CD4-positive, alpha-beta T cell (primary cell): ENCODE measurements at places on chromosomes 6 and 20.

DNA sequence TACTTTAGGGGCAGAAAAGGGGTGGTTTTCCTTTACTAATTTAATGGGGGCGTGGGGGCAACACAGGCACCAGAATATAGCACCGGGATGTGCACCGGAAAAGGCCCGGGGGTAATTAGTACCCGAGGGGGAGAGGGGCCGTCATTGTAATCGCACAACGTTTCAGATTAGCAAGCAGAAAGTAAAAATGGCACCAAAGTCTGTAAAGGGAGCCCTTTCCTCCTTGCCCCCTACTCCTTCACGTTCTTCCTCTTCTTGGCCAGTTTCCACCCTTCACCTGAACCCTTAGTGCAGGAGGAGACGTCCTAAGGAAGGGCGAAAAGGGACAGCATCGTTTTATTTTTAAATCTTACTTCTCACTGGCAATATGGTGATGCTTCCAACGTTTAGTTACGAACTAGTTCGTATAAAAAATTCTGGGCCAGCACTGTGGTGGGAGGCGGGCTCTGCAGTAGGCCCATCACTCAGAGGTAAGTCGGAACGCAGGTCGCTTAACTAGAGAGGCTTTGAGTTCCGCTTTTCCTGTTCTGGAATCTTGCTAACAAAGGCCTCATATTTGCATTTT lies 742 bp upstream of the CEP85L start:
- no peak for DNase-seq

- no peak for DNase-seq
Measured at GRCh38 chr6:14834851-14835530, 410.9 kb upstream of the JARID2 start.

- no peak for DNase-seq
Measured at GRCh38 chr20:53769041-53769440, 175.4 kb upstream of the ZNF217 start.

DNA sequence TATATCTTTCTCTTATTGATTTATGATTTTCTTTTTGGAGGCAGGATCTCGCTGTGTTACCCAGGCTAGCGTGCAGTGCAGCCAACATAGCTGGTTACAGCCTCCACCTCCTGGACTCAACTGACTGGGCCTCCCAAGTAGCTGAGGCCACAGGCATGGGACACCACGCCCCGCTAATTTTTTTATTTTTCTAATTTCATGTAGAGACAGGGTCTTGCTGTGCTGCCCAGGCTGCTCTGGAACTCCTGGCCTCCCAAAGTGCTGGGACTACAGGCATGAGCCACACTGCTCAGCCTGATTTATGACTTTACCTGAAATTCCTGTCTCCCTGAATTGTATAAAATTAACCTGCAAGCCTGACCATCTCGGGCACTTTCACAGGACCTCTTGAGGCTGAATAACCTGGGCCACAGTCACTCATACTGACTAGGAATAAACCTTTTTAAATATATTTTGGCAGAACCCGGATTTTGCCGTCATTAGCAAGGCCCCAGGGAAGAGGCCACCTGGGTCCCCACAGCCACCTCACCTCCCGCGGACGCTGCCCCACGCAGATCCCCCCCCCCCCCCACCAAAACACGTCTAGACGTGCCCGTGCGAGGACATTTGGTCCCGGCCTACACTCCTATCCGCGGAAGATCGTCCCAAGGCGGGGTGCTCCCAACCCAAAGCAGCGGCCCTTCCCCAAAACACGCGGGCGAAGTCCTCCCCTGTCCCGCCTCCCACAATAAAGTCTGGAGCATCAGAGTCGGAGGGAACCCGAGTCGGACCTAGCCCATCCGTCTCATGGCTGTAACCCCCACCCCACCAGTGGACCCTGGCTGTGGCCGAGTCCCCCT lies 902 bp downstream of the ZNF337 start:
- DNase-seq, result no peak

DNA sequence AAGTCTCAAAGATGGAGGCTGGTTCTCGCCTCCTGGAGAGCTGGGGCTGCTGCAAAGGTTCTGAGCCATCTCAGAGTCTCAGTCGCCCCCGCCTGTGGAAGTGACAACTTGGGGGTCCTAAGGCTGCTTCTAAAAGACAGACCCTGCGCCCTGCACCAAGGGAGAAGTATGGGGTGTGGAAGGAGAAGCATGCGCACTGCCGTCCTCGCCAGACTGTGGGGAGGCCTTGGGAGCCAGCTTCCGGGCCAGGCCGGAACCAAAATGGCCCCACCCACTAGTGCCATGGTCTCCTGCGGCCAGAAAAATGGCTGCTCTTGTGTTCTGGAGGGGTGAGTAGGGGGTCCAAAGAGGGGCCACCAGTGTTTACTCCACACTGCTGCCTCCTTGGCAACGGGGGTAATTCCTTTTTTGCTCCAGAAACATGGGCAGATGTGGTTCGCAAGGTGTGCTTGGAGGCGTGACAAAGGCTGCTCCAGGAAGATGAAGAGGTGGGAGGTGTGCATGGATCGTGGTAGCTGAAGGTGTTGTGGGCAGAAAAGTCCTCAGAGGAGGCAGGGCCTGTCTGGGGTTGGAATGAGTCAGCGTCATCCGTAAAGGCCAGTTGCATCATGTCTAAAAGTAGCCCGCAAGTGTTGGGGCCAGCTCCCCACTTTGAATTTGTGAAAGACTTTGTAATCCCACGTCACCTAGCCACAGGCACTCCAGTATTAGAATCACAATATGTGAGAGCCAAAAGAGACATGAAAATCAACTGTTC lies 329.8 kb upstream of the SOX4 start:
- no peak for DNase-seq

DNA sequence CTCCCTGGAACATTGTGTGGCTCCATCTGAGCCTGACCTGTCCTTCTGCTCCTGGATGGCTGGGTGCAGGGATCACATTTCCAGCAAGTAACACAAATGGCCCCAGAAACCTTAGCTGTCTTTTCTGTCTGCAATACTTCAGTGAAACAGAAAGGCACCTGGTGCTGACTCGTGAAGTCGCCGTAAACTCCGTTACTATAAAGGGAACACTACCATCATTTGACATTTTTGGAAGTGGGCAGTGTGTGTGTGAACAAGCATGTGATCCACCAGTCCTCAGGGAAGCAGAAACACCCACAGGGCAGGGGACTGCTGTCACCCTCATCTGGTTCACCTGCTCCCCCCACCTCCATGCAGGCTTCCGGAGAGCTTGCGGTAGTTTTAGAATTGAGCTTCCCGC lies 23.9 kb downstream of the SERPINB6 start:
- DNase-seq, result no peak

- no peak for DNase-seq
Measured at GRCh38 chr6:12312736-12313135, 22.6 kb downstream of the EDN1 start.

GRCh38 chr6:18564775-18565174 lies 177.6 kb downstream of the RNF144B start:
- no peak for DNase-seq

GRCh38 chr20:48599748-48600469 lies 227.9 kb downstream of the PREX1 start:
- no peak for DNase-seq

DNA sequence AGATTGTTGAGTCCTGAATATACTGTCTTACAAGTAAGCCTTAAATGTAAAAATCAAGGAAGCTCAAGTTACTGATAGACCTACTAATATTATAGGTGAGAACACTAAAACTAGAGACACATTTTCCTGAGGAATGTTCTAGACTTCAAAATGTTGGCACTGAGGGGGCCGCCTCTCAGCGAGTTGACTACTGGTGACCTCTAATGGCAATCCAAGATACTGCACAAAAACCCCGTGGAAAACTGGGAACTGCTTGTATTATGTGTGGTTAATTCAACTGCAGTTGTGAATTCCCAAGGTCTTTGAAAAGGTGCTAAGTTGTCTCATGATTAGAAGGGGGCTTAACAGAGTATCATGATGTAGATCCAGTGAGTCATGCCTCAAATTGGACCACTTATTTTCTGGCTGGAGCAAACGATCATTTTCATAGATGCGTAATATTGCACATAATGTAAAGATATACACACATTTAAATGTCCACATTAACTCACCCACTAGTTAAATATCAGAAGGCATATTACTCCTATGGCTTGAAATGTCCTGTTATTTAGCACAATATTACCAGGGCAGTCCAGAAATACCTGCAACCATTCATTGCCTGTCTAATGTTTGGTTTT lies 336.2 kb downstream of the FOXA2 start:
- no peak for DNase-seq

GRCh38 chr6:93242049-93242448 lies 177.3 kb downstream of the EPHA7 start:
- DNase-seq, result no peak

DNA sequence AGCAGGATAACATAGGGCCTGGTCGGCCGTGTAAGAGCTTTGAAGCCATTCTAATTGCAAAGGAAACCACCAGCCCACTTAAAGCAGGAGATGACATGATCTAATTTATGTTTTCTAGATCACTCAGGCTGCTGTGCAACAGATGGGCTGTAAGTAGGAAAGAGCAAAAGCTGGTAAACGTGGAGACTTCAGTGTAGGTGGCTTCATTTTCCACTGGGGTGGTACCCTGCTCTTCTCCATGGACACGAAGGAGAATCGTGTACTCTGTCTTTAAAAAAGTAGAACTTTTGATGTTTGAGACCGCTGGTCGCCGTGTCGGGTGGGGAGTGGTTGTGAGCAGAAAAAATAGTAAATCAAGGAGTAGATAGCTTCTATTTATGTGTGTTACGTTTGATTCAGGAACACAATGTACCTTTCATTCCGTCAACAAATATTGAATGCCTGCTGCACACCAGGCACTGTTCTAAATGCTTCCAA lies 6.4 kb downstream of the CASS4 start:
- DNase-seq, result peak; percentile 66

DNA sequence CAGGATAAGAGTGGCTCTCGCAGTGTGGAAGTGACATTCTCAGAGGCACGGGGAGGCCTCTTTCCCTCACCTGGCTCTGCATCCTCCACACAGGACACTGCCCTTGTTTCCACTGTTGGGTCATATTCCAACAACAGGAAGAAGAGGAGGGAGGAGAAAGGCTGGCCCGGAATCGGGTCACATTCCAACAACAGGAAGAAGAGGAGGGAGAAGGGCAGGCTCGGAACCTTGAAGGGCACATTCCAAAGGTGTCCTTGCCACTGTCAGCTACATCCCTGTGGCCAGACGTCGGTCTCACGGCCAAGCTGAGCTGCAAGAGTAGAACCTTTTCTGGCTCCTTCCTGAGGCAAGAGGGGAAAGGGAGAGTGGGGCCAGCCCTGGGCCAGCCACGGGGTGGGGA lies 25.4 kb downstream of the CHRNA4 start:
- no peak for DNase-seq

DNA sequence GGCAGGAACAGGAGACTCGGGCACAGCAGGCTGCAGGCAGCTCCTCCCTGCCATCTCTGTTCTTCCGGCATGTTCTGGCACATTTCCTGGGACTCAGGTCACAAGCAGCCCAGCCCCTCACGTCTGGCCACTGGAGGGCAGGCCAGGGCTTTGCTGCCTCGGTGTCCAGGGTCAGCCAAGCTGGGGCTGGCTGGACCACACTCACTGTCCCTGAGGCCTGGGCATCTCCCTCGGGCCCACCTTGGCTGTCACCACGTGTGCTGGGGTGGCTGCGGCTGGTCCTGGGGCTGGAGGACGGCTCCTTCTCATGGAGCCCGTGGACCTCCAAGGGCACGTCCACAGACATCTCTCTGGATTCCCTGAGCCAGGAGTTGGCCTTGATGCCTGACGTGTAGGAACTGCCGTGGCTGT lies 18.5 kb downstream of the FRMD1 start:
- no peak for DNase-seq

GRCh38 chr6:122622479-122622878 lies 12.3 kb downstream of the PKIB start:
- no peak for DNase-seq
